ENCODE measurements at places on chromosomes 7 and 10.

DNA sequence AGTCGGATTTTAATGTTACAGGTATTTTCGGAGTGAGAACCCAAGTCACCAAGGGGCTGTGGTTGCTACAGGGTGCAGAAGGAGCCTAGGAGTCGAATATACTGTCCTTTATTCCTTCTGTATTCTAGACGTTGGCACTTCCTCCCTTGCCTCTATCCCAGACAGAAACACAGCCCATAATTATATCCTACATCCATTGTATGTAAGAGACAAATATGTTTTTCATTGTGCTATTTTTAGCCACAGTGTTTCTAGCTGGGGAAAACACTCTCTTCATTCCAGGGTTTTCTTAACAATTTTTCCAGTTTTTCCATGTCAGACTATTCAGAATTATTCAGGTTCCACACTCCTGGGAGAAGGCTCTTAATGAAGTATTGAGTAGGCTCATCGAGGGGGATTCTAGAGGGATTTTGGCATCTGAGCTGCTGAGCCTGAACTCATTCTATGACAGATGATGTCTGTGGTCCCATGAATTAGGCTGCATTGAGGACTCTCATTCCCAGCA is 32.6 kb downstream of the KIAA1217 start:
- no peak for DNase-seq

- DNase-seq = no peak
Observed at GRCh38 chr7:36747280-36748016, 23.2 kb upstream of the AOAH start.

DNA sequence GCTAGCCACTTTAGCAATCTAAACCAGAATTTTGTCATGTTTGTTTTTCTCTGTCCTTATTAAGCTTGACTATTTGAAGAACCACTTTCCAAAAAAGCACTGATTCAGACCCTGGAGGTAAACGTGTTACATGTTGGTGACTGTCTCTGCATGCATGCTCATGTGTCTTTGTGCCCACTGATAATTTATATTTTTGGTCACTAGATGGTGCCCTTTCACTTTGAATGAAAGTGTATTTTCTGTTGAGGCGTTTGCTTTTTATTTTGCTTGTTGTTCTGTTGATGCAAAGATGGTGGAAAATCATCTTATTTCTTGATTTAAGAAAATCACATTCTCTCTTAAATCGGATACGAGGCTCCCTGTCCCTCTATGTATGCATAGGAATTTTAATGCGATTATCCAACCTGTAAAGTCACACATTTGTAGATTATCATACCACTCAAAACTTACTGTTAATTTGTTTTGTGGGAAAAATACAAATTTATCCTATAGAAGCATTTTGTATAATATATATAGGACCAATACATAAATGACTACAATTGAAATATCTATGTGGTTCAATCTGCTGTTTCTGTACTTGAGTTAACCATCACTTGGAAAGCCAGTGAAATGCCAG is 269.3 kb downstream of the BICC1 start:
- DNase-seq = no peak

DNA sequence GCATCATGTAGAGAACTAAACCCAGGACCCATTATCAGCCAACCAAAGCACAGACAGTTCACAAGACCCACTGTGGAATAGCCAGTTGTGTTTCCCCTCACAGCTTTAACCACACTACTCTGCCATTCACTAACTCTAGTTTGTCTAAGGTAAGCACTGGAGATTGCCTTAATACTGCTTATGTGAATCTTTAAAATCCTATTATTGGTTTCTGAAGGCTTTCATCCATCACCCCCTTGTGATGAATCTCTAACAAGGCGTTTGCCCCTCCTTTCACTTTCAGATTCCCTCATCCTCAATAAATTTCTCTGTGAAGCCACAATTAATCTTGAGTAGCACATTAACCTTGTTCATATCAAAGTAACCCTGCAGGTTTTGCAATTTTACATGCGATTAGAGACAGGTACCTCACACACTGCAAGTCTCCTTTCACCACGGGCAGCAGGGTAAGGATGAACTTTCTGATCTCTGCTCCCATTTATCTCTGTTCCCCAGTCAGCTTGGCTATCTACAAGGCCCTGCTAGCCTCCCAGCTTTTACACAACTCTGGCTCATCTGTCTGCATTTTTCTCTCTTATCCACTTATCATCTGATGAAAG is 785.6 kb downstream of the REEP3 start:
- no peak for DNase-seq

- no peak for DNase-seq
Observed at GRCh38 chr10:51023636-51024035, 50.7 kb upstream of the PRKG1 start.

DNA sequence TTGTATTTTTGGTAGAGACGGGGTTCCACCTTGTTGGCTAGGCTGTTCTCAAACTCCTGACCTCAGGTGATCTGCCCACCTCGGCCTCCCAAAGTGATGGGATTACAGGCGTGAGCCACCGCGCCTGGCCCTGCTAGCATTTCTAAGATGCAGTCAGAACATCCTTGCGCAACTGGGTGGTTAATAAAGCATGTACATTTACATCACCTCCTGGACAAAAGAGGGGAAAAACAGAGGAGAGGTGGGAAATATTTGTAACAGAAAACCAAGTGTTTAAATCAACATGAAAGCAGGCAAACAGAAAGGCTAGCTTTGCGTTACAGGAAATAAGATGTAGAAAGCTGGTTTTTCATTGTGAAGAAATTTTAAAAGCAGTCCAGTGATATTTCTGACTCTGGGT is 220.9 kb upstream of the KMT2E start:
- DNase-seq = no peak

DNA sequence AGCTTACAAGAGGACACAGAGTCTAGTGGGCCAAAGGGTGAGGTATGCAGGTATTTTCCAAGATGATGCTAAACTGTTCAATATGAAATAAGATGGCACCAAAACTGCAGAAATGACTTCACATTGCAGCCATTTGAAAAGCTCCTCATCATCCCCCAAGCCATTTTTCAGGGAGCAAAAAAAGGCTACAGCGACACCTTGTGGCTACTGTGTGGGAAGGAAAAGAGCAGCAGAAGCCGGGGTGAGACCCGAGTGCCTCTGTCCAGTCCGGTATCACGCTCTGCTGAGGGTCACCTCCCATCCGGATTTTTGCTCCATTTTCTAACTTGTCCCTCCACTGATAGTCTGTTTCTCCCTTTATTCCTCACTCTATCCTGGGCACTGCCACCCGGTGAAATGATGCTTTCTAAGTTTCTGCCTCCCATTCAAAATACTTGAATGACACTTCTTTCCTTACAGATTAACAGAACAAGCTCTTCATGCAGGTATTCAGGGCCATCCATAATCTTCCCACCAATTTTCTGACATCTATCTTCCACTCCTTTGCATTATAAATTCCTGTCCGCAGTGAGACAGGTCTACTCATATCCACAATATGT is 220.2 kb downstream of the DGKI start:
- DNase-seq = peak; percentile 24

GRCh38 chr7:55514546-55515265 is 57.6 kb downstream of the VOPP1 start:
- no peak for DNase-seq

GRCh38 chr7:147857152-147858140 is 733.1 kb upstream of the C7orf33 start:
- no peak for DNase-seq

GRCh38 chr10:74730246-74730645 is 96.2 kb upstream of the KAT6B start:
- DNase-seq = no peak

DNA sequence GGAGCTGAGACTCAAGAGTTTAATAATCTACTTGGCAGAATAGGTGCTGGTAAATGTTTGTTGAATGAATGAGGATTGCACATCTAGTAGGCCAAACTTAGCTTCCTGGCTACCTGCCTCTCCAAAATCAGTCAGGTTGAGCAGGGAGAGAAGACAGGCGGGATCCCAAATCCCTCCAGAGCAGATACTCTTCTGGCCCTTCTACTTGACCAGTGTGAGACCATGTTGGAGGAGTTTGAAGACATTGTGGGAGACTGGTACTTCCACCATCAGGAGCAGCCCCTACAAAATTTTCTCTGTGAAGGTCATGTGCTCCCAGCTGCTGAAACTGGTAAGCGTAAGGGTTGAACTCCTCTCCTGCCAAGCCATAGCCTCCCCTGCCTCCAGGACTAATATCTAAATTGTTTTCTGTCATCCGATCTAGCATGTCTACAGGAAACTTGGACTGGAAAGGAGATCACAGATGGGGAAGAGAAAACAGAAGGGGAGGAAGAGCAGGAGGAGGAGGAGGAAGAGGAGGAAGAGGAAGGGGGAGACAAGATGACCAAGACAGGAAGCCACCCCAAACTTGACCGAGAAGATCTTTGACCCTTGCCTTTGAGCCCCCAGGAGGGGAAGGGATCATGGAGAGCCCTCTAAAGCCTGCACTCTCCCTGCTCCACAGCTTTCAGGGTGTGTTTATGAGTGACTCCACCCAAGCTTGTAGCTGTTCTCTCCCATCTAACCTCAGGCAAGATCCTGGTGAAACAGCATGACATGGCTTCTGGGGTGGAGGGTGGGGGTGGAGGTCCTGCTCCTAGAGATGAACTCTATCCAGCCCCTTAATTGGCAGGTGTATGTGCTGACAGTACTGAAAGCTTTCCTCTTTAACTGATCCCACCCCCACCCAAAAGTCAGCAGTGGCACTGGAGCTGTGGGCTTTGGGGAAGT is 2.2 kb upstream of the MBLAC1 start:
- no peak for DNase-seq

DNA sequence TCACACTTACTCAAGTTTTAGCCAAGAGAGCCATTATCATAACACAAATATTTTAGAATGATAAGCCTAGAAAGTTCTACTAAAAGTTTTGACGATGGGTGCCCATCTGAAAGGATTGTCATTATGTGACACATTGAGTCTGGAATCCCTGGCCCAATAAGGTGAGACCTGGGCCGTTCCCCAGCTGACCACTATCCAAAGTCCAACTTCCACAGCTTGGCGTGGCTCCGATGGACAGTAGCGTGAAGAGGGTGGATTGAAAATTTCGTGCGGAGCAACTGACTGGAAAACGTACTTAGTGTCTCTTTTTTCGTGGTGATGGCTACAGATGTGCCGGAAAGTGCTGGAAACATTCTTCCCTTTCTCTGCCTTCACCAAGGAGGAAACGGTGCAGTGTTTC is 439.0 kb upstream of the ZMIZ1 start:
- DNase-seq = no peak

- DNase-seq = no peak
Observed at GRCh38 chr7:134795231-134795630, 15.8 kb downstream of the CALD1 start.

GRCh38 chr7:1646957-1647891 is 22.9 kb upstream of the ELFN1 start:
- DNase-seq = no peak

- no peak for DNase-seq
Observed at GRCh38 chr10:9685596-9685995, 1332.1 kb upstream of the CELF2 start.

DNA sequence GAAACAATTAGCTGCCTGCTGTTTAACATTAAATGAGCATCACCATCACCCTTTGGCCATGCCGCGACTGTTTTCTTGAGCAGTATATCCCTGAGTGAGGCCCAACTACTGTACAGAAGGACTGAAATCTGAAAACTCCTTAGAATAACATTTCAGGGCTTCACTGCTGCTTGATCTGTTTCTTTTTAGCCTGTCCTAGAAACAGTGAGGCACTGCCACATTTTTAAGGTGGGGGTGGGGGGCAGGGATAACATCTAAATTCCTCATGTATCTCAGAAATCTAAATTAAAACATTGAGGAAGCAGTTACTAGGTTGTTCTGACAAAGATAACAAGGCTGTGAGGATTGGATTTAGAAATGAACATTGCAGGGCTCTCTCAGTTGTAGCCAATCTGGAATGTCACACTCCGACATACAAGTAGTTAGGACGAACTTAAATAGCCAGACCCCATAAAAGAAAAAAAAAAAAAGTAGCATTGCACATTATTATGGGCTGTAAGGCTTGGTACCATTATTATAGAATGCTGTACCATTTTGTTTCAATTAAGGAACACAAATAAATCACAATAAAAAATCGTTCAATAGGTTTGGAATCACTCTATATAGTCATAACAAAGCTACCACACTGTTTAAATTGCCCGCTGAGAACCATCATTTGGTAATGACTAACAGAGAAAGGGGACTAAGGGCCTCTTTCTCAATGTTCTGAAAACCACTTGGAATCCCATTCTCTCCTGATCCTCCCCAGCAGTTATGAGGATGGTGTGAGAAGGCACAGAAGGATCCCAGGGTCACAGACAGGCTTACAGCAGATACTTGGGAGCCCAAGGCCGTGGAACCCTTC is 256.1 kb downstream of the INHBA start:
- no peak for DNase-seq

DNA sequence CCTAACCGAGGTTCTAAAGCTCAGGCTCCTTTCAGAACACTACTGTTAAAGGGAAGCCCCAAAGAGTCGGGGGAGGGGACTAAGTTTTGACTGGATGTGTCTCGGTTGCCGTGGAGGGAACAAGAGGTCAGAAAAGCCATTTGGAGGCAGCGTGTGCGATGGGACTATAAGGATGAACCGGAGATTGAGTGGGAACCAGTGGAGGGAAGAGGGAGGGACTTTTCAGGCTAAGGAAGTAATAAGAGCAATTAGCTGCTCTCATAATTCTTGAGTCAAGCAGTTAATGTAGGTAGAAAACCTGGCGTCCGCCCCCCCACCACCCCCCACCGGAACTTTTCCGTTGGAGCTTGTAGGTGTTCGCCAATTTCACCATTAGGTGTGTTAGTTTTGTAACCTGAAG is 491 bp upstream of the AKAP9 start:
- DNase-seq = no peak

GRCh38 chr7:144437370-144438191 is 34.1 kb upstream of the NOBOX start:
- DNase-seq = no peak

DNA sequence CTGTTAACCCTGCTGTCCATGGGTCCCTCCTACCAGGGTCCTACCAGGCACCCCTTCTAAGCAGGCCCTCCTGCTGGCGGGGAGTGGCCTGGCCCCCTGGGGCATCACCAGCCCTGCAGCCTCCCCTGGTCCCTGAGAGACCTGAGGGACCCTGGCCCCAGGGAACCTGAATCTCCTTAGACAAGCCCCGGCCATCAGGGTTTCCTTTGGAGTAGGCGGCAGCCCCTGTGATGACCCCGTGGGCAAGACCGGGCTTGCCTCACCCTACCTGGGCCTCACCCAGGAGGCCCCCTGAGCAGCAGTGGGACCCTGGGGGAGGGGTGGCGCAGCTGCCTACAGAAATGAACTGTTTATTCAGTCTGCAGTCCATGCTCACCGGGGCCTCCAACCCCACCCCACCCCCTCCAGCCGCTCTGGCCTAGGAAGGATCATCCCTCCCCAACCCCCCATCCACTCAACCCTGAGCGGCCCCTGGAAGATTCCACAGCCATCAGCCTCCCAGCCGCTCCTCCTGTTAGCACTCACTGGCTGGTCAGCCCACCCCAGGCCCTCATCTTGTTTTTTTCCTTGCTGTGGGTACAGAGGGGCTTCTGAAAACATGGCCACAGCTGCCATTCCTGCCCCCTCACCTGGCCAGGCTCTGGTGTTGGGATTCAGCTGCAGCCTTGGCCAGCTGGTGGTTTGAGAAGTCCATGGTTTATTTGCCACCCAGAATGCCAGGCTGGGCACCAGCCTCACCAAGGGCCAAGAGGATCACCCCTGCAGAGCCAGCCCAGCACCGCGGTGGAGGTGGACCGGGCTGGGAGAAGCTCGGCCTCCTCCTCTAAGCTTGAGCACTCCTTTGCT is 34.8 kb upstream of the CHST15 start:
- no peak for DNase-seq

Data from 8988T (cell line).